ENCODE measurements at places on chromosomes 7 and 10.

DNA sequence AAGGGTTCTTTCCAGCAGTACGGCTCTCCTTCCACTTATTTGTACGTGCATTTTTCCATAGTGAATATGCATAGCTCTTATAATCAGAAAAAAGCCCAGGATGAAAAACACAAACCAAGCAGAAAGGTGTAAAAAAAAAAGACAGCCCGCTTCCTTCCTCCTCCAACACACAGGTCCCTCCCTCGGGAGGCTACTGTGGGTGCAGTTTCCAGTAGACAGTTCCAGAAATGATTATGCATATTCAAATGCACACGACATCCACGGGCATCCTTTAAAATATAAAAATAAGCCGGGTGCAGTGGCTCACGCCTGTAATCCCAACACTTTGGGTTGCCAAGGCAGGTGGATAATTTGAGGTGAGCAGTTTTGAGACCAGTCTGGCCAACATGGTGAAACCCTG, 59.9 kb downstream of the TNRC18 start:
- no peak for DNase-seq

DNA sequence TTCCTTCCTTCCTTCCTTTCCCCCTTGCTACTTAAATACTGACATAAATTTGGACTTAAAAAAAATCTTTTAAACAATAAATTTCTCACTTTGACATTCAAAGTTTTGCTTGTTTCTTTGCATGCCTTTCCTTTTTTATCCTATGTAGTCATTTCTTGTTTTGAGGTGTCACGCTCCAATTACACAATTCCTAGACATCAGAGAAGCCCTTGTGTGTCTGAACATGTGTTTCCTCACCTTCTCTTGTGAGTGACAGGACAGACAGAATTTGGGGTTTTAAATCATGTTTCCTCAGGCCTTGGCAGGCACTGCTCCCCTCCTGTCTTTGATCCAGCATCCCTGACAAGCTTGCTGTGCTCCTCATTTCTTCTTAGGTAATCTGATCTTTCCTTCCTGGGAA, 91.3 kb downstream of the CYTH3 start:
- no peak for DNase-seq

DNA sequence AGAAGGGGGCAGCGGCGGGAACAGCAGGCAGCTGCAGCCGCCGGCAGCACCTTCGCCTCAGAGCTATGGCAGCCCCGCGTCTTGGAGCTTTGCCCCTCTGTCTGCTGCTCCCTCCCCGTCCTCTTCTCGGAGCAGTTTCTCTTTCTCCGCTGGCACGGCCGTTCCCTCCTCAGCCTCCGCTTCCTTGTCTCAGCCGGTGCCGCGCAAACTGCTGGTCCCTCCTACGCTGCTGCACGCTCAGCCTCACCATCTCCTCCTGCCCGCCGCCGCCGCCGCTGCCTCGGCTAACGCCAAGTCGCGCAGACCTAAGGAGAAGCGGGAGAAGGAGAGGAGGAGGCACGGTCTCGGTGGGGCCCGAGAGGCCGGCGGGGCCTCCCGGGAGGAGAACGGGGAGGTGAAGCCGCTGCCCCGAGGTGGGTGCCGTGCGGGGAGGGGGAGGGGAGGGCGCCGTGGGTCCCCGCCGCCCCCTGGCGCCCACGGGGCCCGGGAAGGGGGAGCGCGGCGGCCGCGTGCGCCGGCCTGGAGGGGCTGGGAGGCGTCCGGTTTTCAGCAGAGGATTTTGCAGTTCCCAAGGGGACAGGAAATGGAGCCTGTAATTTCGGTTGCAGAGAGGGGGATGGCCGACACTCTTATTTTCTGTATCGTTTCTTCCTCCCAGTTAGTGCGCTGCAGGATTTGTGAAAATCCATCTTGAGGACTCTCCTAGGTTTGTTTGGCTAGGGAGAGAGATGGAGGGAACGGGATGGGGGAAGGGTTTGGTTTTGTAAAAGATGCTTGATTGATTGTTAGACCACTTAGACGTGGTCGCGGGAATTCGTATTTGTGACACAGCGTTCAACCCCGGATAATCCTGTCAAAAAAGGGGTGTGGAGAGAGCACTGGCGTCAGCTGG, 630 bp downstream of the RSBN1L start:
- peak; percentile 54 for DNase-seq

GRCh38 chr10:29715296-29715695, 80.5 kb upstream of the SVIL start:
- no peak for DNase-seq

GRCh38 chr7:107286751-107287621, 118.2 kb downstream of the HBP1 start:
- DNase-seq: no peak

GRCh38 chr10:80771902-80772555, 234.3 kb downstream of the SH2D4B start:
- DNase-seq: no peak

DNA sequence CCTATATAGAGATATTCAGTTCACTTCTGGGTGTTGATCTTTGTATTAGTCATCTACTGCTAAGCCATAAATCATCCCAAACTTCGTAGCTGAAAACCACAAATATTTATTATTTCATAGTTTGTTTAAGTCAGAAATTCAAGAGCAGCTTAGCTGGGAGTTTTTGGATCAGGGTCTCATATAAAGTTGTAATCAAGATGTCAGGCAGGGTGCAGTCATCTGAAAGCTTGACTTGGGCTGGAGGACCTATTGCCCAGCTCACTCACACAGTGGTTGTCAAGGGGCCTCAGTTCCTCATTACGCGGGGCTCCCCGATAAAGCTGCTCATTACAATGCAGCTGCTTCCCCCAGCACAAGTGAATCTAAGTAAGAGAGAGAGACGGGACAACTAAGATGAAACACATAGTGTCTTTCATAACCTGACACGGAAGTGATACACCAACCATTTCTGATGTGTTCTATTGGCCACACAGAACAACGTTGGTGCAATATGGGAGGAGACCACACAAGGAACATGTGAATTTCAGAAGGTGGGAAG, 15.7 kb downstream of the PPP1R3C start:
- DNase-seq: no peak

- no peak for DNase-seq
Observed at GRCh38 chr10:974038-974784, 14.0 kb upstream of the GTPBP4 start.

GRCh38 chr7:140639366-140640053, 1.1 kb downstream of the DENND2A start:
- DNase-seq: no peak

DNA sequence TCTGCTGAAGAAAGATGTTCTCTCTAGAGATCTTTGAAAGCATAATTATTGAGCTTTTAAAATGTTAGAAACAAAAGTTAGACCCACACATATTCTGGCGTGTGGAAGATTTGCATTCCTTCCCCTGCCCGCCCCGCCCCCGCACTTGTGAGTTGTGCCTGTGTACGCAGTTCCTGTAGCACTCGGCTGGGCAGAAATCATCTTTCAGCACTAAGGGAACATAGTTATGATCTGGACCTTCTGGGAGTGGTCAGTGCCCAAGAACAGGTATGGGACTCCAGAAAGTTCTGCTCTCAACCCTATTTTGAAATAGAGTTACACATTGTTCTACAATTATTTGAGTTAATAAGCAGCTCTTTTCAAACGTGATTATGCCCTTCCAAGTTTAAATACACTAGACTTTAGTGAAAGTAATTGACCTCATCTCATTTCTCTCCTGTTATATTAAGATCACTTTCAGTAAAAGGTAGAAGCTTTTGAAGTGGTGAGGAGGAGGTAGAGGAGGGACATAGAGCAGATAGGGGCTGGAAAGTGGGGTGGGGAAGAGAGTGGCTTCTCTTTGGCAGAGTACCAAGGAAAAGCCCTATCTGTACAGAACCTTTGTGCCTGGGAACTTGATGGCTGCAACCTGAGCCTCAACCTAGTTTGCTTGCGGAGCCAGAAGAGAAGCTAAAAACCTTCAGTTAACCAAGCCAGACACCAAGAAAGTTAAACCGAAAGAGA, 5.7 kb downstream of the BLVRA start:
- DNase-seq: no peak

DNA sequence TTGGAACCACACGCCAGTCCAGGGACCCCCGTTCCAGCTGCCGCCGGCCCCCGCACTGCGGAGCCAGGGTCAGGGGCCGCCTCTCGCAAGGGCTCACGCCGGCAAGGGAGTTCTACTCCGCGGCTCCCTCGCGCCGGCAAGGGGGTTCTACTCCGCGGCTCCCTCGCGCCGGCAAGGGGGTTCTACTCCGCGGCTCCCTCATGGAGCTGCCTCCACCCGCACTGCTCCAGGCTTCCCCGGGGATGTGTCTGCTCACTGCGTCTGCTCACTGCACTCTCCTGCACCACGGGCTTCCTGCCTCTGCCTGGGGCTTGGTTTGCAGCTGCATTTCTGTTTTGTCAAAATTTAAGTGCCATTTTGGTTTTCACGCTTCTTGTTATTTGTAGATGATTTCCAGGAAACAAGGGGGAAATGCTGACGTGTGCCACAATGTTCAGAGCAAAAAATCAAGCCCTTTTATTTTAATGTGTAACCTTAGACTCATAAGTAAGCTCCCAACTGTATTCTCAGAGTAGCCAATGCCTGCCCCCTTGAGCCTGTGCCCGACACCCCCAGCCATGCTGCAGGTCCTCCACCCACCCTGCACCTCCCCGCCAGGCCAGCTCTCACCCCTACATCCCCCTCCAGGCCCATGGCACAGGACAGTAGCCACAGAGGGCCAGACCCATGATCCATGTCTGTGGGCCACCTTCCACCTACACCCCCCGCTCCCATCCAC, 246.2 kb downstream of the MAD1L1 start:
- peak; percentile 47 for DNase-seq

DNA sequence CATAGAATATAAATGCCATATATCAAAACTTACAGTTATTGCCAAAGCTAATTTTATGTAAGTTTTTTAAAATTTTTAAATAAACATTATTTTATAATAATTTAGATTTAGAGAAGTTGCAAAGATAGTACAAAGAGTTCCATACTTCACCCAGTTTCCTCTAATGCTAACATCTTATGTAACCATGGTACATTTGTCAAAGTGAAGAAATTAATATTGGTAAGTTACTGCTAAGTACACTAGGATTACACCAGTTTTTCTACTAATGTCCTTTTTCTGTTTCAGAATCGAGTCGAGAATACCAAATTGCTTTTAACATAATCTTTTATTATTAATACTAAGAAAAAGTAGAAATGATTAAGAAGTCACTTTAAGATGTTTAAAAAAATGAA, 29.2 kb downstream of the CSGALNACT2 start:
- no peak for DNase-seq

GRCh38 chr10:28678687-28679457, 1.6 kb downstream of the BAMBI start:
- DNase-seq: no peak

- no peak for DNase-seq
Observed at GRCh38 chr10:113322843-113323242, 230.0 kb upstream of the HABP2 start.

- DNase-seq: no peak
Observed at GRCh38 chr10:26555719-26556368, 117.7 kb downstream of the APBB1IP start.

DNA sequence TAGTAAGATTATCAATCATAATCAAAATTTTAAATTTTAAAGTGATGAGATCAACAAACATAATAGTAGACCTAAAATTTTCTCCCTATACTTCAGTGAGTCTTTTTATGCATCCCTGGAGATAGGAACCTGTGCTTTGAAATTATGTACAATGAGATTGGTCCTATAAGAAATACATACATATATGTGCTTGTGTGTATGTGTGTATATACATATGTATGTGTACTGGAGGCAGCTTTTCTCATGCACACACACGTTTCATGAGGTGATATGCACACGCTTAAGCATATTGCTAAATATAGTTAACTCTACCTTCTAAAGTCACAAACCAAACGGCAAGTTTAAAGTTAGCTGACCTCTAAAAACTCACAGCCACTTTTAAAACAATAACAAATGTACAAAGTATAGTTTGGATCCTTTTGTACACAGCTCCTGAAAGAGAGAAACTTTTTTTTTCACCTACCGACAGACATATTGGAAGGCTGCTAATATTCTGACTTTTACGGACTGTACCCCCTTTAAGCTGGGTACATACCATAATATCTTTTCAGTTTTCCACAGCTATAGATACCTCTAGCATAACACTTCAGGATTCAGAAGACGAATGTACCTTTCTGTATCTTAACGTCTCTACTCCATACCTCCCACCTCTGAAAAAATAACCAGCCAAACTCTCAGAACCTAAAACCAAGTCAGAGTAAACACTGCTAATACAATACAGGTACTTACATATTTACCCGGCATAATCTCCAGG, 3.3 kb downstream of the ITGB1 start:
- DNase-seq: no peak

DNA sequence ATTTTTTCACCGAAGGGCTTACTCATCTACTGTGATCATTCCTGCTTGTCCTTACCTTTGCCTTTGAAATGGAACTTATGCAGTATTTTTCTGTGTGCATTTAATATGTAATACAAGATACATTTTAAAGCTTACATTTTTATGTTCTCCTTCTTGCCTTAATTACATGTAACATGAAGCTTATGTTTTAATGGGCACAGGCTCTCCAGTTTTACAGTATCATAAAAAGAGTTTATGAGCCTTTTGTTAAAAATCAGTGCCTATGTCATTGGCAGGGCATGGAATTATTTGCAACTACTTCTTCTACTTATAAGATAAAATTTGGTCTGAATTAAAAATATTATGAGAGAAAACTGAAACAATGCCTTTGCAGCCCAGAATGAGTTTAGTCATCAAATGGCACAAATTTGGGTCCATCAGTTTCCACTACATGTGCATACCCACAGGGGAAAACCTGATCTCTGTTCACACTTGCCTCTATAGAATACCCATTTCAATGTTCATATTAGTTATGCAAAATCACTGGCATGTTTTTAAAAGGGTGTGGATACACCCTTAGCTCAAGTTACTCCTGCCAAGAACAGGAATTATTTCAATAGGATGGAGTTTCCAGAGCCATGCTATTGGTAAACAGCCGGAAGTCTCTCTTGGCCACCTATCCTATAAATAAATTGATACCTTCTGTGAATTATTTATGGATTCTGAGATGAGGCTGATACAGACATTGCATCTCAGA, 27.9 kb upstream of the WNT16 start:
- no peak for DNase-seq

DNA sequence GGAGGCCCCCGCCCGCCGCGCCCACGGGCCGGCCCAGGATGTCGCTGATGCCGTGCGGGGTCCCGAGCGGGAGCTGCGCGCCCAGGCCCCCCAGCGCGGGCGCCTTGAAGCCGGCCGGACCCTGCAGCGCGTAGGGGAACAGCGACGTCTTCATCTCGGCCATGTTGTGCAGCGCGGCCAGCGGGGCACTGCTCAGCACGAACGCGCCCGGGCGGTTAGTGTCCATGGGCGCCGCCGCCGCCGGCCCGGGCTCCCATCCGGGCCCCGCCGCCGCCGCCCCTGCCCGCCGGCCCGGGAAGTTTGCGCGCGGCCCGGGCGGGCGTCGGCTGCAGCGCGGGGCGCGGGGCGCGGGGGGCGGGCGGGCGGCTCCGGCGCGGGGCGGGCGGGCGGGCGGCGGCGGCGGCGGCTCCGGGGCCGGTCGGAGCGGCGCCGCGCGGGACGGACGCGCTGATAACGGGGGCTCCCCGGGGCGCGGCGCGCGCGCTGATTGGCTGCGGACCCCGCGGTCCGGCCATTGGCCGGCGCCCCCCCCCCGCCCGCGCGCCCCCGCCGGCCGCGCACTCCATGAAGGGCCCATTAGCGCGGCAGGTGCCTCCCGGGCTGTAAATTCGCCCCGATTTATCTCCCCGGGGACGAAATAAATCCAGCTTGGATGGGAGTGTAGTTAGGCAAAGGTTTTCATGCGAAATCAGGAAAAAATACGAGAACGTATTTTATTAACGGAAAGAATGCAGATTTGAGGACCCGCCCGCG, at the start of gene NKX6-2:
Gene NKX6-2, minus strand, starts transcription at position 425 of the 753 bp plus-strand sequence. Its CDS starts 199 bp downstream, at position 226.
- DNase-seq: no peak

GRCh38 chr10:73478636-73479035, 17.2 kb downstream of the PPP3CB start:
- DNase-seq: no peak

GRCh38 chr7:12389089-12389700, 14.5 kb downstream of the VWDE start:
- DNase-seq: no peak
